Activated CD4-positive, alpha-beta T cell treated with anti-CD3 and anti-CD28 coated beads, Interleukin-2, amount 10 ng/mL, durations not matched to agents 7 days and 5 days (primary cell): ENCODE measurements at places on chromosomes 4 and X. TPM values are rescaled to one million over a fixed set of nuclear protein-coding genes. Genes with fewer than 3 reads are reported as not detected.

GRCh38 chrX:41302370-41302769 lies 31.6 kb upstream of the DDX3X start:
- H3K27me3 ChIP-seq = no peaks in the 10 kb centered on the region
- no peak overlapping the region for H3K27ac ChIP-seq
- peaks cover 11% of the 10 kb centered on the region for H3K4me1 ChIP-seq
- H3K36me3 ChIP-seq = no peaks in the 10 kb centered on the region
- H3K4me3 ChIP-seq = no peak overlapping the region

The NAA11 gene
- not detected for total RNA-seq

The FDCSP gene
- total RNA-seq = not detected

The RAB33A gene
- 21.2 TPM for total RNA-seq

The ADAM29 gene
- not detected for total RNA-seq

The USP17L29 gene
- total RNA-seq = not detected

DNA sequence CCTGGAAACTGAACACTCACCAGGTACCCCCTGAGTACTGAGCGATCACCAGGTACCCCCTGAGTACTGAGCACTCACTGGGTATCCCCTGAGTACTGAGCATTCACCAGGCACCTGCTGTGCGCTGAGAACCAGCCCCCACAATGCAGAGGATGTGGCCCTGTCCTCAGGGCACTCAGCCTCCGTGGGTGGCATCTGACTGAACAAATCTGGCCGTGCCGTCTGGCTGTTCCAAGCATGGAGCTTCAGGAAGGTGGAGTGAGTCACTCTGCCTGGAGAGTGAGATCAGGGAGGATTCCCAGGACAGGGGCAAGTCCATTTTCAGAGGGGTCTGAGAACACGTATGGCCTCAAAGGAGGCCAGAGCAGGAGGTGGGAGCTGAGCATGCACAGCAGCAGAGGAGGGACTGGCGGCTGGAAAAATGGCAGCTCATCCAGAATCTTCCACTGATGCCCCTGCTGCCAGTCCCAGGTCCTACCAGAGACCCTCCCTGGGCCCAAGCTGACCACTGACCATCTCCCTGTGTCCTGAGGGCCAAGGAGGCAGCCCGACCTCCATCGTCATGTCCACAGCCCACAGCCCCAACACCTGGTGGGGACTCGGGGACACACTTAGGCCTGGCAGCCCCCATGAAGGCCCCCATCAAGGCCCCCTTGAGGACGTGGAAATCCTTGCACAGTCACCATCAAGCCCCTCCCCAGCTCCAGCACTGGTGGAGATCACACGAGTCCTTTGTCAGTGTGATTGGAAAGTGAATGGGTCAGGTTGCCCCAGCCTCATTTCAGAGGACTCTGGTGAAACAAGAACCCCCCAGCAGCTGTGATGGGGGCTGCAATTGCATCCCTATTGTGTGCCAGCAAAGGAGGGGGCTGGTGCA lies 94.1 kb downstream of the HMX1 start:
- no peak for DNase-seq
- no peak overlapping the region for H3K27ac ChIP-seq
- no peaks in the 10 kb centered on the region for H3K4me1 ChIP-seq
- no peaks in the 10 kb centered on the region for H3K36me3 ChIP-seq

The SYTL4 gene
- total RNA-seq = not detected

DNA sequence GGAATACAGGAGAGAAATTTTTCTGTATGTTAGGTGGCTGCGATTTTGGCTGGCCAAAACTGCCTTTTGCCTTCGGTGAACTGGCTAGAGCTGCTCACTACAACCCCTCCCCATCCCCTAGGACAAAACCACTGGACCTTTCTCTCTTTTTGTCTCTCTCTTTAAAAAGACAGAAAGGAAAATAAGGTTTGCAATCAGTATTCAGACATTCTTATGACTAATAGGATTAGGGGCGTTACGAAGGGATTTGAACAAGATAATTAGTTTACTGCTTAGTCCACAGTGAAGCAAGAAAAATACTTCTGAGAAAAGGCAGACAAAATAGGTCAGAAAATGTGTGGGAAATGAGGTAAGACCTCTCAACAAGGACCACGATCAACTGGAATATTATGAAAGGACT lies 180.4 kb downstream of the SLIT2 start:
- H3K4me1 ChIP-seq = no peaks in the 10 kb centered on the region
- H3K27ac ChIP-seq = no peak overlapping the region
- H3K36me3 ChIP-seq = no peaks in the 10 kb centered on the region
- no peaks in the 10 kb centered on the region for H3K27me3 ChIP-seq

DNA sequence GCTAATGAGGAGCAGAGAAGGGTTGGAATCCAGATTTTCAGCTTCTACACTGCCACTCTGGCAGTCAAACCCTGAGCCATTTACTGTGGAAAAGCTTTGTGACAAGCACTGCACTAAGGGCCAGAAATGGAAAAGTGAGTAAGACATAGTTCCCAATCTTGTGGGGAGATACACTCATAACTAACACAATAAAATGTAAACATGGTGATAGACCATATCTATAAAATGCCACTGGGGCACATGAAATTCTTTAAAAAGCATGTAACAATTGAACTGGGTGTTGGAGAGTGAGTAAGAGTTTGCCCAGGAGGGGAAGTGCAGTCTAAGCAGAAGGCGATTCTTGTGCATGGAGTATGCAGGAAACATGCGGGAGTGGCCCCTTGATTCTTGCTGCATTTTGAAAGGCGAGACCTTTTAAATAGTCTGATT lies 32.0 kb upstream of the ANXA5 start:
- H3K4me1 ChIP-seq = peaks cover 3% of the 10 kb centered on the region
- H3K4me3 ChIP-seq = no peak overlapping the region
- H3K27me3 ChIP-seq = peaks cover 15% of the 10 kb centered on the region
- no peak overlapping the region for H3K27ac ChIP-seq
- no peak for DNase-seq
- H3K36me3 ChIP-seq = no peaks in the 10 kb centered on the region

- H3K36me3 ChIP-seq = no peaks in the 10 kb centered on the region
- DNase-seq = no peak
- no peak overlapping the region for H3K4me3 ChIP-seq
- H3K27ac ChIP-seq = no peak overlapping the region
- no peaks in the 10 kb centered on the region for H3K4me1 ChIP-seq
These were observed 42.8 kb downstream of the HMX1 start for GRCh38 chr4:8828869-8829268.

The ASB5 gene
- total RNA-seq = not detected

The RASL11B gene
- total RNA-seq = not detected

DNA sequence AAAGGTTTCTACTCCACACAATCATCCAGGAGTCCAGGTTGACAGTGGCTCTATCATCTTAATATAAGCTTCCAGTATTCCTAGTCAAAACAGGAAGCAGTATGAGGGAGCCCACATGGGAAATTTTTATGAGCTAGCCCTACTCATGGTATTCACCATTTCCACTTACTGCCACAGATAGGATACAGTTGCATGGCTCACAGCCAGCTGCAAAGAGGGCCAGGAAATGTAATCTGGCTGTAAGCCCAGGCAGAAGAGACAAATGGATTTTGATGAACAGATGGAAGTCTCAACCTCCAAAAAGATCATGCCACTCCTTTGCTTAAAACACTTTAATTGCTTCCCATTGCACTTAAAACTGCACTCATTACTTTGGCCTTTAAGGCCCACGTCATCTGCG lies 150.6 kb downstream of the ADAMTS3 start:
- H3K27me3 ChIP-seq = no peaks in the 10 kb centered on the region
- no peak for DNase-seq
- no peak overlapping the region for H3K27ac ChIP-seq
- H3K4me3 ChIP-seq = no peak overlapping the region

GRCh38 chr4:110712486-110712885 lies 89.6 kb upstream of the PITX2 start:
- no peaks in the 10 kb centered on the region for H3K4me1 ChIP-seq
- H3K4me3 ChIP-seq = no peak overlapping the region
- H3K27ac ChIP-seq = no peak overlapping the region
- H3K27me3 ChIP-seq = no peaks in the 10 kb centered on the region
- no peak for DNase-seq
- no peaks in the 10 kb centered on the region for H3K36me3 ChIP-seq

DNA sequence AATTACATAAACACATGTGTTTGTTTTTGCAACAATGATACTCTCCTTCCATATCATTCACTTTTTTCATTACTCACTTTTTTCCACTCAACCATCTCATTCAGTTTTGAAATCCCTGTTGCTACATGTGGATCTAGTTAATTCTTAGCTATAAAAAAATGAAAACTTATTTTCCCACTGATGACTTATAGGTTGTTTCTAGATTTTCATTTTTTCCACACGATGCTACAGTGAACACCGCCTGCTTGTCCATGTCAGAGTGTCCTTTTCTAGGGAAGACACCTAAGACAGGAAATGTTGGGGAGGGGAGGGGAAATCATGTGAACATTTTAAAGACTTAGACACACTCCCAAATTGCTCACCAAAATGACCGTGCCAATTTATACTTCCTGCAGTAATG lies 70.2 kb downstream of the SUPT20HL2 start:
- DNase-seq = no peak
- H3K4me1 ChIP-seq = no peaks in the 10 kb centered on the region
- peaks cover 2% of the 10 kb centered on the region for H3K27me3 ChIP-seq
- H3K36me3 ChIP-seq = no peaks in the 10 kb centered on the region
- no peak overlapping the region for H3K27ac ChIP-seq
